ENCODE measurements at places on chromosomes 16 and 17.

DNA sequence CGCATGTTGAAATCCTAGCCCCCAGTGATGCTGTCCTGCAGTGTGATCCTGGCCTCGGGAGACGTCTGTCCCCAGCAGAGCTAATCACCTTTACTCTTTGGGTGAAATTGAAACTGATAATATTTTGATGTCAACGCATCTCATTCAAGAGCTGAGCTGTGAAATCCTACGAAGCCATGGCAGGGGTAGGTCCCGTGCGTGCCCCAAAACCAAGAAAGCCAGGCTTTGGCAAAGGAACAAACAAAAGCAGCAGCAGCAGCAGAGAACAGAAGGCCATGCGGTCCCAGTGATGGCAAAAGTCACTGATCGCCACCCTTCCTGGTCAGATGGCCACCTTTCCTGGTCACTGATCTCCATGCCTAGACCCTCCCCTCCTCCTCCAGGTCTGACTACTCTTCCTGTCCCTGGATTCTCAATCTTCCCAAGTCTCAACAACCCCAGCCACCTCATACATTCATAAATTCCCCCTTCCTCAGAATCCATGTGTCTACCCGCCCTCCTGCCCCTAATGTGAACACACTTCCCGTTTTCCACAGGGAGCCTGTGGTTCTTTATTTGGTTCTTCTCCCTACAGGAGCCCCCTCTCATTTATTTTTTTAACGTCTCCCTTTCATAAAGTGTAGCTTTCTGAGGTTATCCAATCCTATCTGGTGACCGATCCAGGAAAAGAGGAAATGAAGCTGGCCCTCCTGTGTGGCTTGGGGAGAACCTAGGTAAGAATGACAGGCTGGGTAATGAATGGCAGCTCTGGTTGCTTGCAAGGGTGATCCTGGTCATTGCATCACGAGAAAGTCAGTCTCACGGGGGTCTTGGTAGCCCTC is 50.3 kb downstream of the CPPED1 start:
- no peak for DNase-seq

- no peak for DNase-seq
Measured at GRCh38 chr17:16905593-16906191, 66.2 kb downstream of the TNFRSF13B start.

- no peak for DNase-seq
Measured at GRCh38 chr16:23511731-23512130, 1.4 kb upstream of the GGA2 start.

- DNase-seq = peak; percentile 10
Measured at GRCh38 chr17:2985318-2985717, 78.1 kb downstream of the OR1D5 start.

DNA sequence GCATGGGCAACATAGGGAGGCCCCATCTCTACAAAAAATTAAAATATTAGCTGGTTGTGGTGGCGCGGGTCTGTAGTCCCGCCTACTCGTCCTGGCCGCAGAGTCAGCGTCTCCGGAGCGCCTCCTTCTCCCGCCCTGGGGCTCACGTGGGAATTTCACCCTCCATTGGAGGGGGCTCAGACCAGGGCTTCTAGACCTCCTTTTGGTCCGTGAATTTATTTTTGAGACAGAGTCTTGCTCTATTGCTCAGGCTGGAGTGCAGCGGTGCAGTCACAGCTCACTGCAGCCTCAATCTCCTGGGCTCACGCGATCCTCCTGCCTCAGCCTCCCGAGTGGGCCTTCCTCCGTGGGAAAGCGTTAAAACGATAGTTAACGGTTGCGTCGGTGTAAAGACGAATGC is 394 bp upstream of the NME4 start:
- DNase-seq = no peak

GRCh38 chr17:34756637-34757021 is 177.2 kb downstream of the TMEM132E start:
- no peak for DNase-seq

GRCh38 chr16:23318639-23319038 is 16.5 kb downstream of the SCNN1B start:
- DNase-seq = peak; percentile 76

GRCh38 chr17:633133-633532 is 81.5 kb downstream of the VPS53 start:
- no peak for DNase-seq

DNA sequence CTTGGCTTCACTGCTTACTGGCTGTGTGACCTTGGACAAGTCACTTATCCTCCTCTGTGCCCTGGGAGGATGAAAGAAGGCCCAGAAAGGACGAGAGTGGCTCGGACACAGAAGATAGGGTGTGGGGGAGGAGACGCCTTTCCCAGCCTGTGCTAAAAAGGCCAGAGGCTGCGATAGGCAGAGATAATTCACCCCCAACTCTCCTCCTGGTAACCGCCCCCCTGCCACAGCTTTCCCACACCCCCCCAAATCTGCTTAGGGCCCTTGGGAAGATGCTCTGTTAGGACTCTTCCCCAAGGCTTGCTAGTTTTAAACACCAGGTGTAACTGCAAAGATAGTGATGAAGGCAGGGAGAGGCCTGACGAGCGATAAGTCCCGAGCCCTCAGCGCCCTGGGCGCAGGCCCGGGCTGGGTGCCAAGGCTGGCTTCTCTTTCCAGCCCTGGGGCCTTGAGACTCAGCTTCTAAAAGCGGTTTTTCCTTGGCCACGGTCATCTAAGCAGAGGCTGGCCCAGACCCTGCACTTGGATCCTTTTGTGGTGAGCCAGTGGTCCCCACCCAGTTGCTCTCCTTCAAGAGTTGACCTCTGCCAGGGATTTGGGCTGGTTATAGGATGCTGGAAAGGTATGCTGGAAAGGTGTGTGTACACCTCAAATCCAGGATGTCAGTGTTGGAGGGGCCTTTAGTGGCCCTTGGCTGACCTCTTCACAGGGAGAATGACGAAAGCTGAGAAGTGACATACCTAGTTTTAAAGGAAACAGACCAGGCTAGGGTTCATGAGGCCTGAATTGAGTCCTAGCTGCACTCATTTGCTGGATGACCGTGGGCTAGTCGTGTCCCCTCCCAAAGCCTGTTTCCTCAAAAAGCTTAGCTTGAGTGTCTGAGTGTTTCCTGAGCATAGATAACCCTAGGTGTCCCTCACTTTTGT is 3.4 kb upstream of the PPP1R9B start:
- peak; percentile 67 for DNase-seq

- no peak for DNase-seq
Measured at GRCh38 chr17:18968345-18968744, 16.4 kb downstream of the SLC5A10 start.

GRCh38 chr16:12793120-12793864 is 10.4 kb downstream of the CPPED1 start:
- DNase-seq = no peak

DNA sequence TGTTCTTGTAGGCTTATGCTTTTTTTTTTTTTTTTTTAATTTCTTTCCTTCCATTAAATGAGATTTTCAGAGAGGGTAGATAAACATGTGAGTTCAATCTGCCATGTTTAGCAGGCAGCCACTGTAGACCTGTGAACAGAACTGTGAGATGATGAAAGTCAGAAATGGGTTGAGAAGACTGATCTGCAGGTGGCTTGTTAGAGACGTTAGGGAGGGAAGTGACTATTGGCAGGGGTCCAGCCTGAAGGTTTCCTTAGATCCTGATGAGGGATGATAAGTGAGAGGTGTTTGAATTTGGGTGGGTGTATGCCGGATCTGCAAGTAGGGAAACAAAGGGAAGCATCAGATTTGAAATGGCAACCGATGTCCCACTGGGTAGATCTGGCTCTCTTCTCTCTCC is 157.8 kb downstream of the HS3ST3B1 start:
- no peak for DNase-seq

- no peak for DNase-seq
Measured at GRCh38 chr16:87698676-87699199, 67.0 kb downstream of the KLHDC4 start.

- DNase-seq = no peak
Measured at GRCh38 chr17:64252831-64253230, 10.2 kb downstream of the TEX2 start.

- DNase-seq = peak; percentile 79
Measured at GRCh38 chr16:89574681-89575246, 794 bp upstream of the CPNE7 start.

- DNase-seq = no peak
Measured at GRCh38 chr16:10629592-10629963, 49.2 kb upstream of the EMP2 start.

DNA sequence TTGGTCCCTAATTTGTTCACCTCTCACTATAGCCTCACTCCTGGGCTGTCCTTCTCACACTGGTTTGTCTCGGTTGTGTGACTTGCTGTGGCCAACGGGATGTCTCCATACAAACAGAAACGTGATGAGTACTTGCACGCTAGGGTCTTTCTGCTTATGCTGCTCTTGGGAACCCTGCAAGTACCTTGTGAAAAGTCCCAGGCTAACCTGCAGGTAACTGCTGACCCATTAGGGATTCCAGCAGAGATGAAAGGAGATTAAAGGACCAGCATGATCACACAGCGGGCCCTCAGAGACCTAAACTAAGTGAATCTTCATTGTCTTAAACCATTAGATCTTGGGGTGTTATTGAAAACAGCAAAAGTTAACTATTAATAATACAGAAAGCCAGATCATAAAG is 562.8 kb upstream of the GOT2 start:
- DNase-seq = no peak

DNA sequence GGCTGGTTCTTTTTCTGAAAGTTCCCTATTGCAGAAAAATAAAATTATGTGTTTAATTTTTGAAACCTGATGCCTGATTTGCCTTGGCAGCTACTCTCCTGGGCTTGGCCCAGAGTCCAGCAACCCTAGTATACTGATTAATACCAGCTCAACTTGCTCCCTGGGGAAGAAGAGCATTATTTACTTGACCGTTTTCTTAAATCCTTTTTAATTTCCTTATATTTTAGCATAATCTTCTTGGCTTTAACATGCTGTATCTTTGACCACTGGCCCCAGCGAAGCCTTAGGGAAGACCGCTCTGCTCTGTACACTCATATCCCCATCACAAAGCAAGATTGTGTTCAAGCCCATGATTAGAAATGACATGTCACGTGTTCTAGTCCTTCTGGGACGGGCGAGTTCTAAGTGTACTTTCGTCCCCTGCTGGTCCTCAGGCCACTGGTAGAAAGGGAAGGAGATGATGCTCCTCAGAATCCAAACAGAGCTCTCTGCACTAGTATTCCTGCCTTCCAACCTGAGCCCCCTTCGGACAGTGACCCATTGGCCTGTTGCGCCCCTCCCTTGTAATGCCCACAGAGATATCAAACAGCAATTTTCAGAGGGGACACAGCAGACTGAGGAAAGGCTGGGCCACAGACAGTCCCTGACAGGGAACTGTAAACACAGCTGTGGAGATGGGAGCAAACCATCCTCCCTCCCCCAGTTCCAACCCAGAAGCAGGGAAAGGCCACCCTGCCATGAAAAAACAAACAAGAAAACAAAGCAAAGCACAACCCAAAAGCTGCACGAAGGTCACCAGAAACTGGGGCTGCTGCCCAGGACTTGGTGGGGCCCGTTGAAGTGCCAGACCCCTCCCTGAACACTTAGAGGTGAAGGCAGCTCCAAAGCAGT is 4.3 kb upstream of the EZH1 start:
- no peak for DNase-seq

DNA sequence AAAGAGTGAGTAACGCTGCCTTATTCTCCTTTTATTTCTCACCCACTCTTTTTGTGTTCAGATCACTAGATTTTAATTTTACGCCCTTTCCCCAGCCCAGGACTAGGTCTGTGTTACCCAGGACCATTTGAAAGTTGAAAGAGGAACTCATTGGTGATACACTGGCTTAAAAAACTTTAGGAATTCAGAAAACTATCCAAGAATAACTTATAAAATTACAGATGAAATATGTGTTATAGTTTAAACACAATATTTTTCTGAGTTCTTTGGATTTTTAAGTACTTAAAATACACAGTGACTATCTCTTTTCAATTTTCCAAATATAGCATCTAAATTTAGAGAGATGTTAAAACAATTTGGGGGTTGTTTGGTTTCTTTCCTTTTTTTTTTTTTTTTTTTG is 385.2 kb downstream of the CDH13 start:
- no peak for DNase-seq

DNA sequence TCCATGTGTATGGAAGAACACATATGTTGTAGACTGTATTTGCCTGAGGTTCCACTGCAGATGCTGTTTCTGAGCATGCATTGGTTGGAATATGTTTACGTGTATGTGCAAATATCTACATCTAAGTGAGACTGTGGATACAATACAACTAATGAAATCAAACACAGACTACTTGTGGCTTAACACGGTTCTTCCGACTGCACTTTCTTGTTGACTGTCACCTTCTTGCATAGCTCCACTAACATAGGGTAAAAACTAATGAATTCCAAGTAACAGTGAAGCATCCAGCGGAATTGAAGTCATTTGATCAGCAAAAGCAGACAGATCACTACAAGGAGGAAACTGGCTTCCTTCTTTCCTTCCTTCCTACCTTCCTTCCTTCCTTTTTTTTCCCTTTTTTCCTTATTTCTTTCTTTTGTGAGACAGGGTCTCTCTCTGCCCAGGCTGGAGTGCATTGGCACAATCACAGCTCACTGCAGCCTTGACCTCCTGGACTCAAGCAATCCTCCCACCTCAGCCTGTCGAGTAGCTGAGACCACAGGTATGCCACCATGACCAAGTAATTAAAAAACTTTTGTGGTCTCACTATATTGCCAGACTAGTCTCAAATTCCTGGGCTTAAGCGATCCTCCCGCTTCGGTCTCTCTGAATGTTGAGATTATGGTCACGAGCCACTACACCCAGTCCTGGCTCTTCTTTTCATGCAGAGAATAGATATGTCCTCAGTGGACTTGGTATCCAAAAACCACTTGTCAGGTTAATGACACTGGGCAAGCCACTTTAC is 22.0 kb upstream of the CCL1 start:
- DNase-seq = no peak

DNA sequence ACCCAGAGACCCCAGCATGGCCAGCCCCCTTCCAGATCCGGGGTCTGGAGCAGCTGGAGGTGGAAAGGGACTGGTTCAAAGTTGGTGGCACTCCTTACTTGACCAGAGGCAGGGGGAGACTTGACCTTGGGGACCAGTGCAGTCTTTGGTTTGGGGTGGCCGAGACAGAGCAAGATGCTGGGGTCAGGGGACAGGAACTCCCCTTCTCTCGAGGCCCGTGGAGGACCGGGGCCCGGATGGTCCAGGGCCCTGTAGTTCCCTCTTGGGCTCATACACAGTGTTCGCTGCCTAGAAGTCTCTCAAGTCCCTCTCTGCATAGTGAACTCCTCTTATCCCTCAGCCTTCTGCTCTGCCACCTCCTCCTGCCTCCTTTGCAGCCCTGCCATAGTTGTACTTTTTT is 601 bp upstream of the PRSS33 start:
- peak; percentile 29 for DNase-seq

GRCh38 chr17:37562016-37562745 is 47.0 kb downstream of the SYNRG start:
- DNase-seq = no peak

Measured in upper lobe of right lung (tissue), 1 donor.